ENCODE measurements at places on chromosomes 1 and 21. TPM values are rescaled to one million over a fixed set of nuclear protein-coding genes. Genes with fewer than 3 reads are reported as not detected.

RBP7 gene
- total RNA-seq, result 30.2 TPM

DNA sequence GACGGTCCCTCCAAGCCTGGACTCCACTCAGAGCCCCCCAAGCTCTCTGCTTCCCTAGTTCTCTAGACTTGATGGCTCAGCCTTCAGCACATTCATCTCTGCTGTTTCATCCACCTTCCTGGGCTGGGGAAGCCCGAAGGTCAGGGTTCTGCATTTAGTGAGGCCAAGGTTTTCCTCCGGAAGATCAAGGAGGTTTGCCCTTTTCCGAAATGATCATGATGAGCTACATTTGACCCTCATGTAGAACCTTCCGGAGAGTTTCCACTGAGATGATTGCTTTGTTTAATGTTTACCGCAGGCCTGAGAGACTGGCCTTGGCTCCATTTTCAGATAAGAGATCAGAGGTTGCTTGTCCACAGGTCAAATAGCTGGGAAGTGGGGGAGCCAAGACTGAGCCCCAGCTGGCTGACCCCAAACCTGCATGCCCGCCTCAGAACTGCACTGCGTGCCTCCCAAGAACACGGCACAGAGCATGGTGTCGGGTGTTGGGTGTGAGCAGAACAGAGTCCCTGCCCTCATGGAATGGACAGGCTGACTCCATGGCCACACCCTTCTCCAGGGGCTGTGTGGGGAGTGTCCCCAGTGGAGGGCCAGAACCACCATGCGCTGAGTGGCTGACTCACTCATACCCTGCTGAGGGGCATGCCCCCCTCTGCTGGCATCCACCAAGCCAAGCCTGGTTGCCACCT, 200.8 kb upstream of the TMEM51 start:
- H3K27me3 ChIP-seq, result no peaks in the 10 kb centered on the region
- no peaks in the 10 kb centered on the region for H3K4me1 ChIP-seq
- H3K36me3 ChIP-seq, result no peaks in the 10 kb centered on the region
- no peak overlapping the region for H3K4me3 ChIP-seq
- DNase-seq, result no peak

HENMT1 gene
- total RNA-seq, result 0.83 TPM

GRCh38 chr21:28769683-28770082, 223.0 kb downstream of the LTN1 start:
- peak overlapping the region; percentile 84 for H3K27ac ChIP-seq
- no peaks in the 10 kb centered on the region for H3K36me3 ChIP-seq
- peak overlapping the region; percentile 51 for H3K4me3 ChIP-seq
- no peaks in the 10 kb centered on the region for H3K27me3 ChIP-seq
- no peak for DNase-seq
- H3K4me1 ChIP-seq, result peaks cover 47% of the 10 kb centered on the region

LDLRAD1 gene
- not detected for total RNA-seq

GRCh38 chr1:226722240-226722900, 16.7 kb downstream of the ITPKB start:
- H3K4me3 ChIP-seq, result no peak overlapping the region
- peaks cover 4% of the 10 kb centered on the region for H3K36me3 ChIP-seq
- peaks cover 93% of the 10 kb centered on the region for H3K4me1 ChIP-seq
- peak overlapping the region; percentile 97 for H3K27ac ChIP-seq

DNA sequence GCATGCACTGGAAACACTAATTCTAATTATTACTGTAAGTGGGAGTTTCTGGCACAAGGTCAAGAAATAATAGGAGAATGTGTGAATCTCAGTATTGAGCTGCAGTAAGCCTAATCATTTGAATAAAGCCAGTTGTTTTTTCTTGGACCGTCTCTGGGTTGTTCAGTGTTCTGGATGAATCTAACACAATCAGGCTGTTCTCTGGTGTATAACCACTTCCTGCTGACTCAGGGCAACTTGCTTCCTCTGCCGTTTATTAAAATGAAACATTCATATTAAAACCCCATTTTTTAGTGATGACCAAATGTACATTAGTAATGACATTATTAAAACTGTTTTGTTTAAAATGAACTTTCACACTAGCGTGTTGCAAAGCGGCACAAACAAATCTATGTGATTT, 273.1 kb upstream of the SNX7 start:
- no peak for DNase-seq
- no peaks in the 10 kb centered on the region for H3K36me3 ChIP-seq
- H3K27ac ChIP-seq, result no peak overlapping the region
- H3K4me1 ChIP-seq, result no peaks in the 10 kb centered on the region

- no peaks in the 10 kb centered on the region for H3K36me3 ChIP-seq
- H3K4me1 ChIP-seq, result no peaks in the 10 kb centered on the region
- no peak for DNase-seq
- no peak overlapping the region for H3K4me3 ChIP-seq
Measured at GRCh38 chr1:46960250-46960649, 19.0 kb upstream of the CYP4A11 start.

GRCh38 chr1:202023001-202023433, 12.6 kb downstream of the ELF3 start:
- no peak overlapping the region for H3K27ac ChIP-seq
- DNase-seq, result no peak
- no peaks in the 10 kb centered on the region for H3K4me1 ChIP-seq

DNA sequence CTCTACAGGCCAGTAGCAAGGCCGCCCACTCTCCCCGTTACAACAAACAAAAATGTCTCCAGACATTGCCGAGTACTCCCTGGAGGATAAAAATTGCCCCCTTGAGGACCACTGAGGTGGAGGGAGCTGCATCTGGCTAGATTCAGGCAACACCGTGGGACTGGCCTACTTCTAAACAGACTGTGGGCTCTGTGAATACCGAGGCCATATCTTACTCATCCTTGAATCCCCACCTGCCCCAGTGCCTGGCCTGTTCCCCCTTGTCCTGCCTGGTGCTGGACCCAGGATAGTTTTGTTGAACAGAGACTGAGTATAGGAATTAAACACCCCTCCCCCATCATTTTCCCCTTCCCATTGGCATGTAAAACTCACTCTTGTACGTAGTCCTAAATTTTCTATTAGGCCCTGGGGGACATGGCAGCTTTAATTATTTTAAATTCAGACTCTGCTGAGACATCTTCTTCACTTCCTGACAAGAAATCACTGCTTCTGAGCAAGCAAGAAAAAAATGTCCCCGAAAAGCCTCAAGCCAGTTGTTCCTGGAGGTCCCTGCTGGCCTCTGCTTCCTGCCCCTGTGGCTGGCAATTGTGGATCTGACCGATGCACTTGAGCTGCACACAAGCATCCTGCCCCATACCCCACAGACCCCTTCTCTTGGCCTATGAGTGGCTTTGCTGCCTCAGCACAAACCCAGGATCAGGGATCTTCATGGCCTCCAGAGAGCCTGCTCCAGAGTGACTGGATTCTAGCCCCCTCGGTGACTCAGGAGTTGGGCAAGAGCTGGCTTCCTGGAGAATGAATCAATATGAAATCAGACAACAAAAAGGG, 111.0 kb downstream of the ACTL8 start:
- H3K27me3 ChIP-seq, result no peaks in the 10 kb centered on the region
- H3K4me1 ChIP-seq, result no peaks in the 10 kb centered on the region
- DNase-seq, result no peak
- H3K27ac ChIP-seq, result no peak overlapping the region
- no peaks in the 10 kb centered on the region for H3K36me3 ChIP-seq
- no peak overlapping the region for H3K4me3 ChIP-seq

DNA sequence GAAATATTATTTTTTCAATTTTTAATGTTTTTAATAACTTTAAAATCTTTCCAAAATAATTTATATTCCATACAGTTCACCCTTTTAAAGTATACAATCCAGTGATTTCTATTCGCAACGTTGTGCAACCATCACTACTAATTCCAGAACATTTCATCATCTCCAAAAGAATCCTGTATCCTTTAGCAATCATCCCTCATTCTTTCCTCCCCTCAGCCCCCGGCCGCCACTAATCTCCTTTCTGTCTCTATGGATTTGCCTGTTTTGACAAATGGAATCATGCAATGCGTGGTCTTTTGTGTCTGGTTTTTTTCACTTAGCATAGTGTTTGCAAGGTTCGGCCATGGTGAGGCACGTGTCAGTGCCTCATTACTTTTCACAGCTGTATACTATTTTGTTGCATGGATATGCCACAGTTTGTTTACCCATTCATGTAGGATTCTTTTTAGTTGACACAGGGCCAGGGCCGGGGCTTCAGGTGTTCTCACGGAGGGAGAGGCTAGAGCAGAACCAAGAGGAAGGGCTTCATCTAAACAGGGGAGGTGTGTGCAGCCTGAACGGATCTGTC, 40.6 kb upstream of the ZBTB40 start:
- H3K4me3 ChIP-seq, result no peak overlapping the region
- no peaks in the 10 kb centered on the region for H3K27me3 ChIP-seq
- no peaks in the 10 kb centered on the region for H3K4me1 ChIP-seq
- no peak overlapping the region for H3K27ac ChIP-seq
- no peaks in the 10 kb centered on the region for H3K36me3 ChIP-seq

- peaks cover 13% of the 10 kb centered on the region for H3K4me1 ChIP-seq
- H3K36me3 ChIP-seq, result no peaks in the 10 kb centered on the region
- no peak for DNase-seq
Measured at GRCh38 chr1:112744009-112744578, 29.0 kb upstream of the PPM1J start.

GRCh38 chr1:162973381-162973795, 95.8 kb upstream of the RGS4 start:
- H3K27me3 ChIP-seq, result no peaks in the 10 kb centered on the region
- no peaks in the 10 kb centered on the region for H3K4me1 ChIP-seq
- no peak overlapping the region for H3K4me3 ChIP-seq
- no peak for DNase-seq

VTCN1 gene
- total RNA-seq, result not detected

DNA sequence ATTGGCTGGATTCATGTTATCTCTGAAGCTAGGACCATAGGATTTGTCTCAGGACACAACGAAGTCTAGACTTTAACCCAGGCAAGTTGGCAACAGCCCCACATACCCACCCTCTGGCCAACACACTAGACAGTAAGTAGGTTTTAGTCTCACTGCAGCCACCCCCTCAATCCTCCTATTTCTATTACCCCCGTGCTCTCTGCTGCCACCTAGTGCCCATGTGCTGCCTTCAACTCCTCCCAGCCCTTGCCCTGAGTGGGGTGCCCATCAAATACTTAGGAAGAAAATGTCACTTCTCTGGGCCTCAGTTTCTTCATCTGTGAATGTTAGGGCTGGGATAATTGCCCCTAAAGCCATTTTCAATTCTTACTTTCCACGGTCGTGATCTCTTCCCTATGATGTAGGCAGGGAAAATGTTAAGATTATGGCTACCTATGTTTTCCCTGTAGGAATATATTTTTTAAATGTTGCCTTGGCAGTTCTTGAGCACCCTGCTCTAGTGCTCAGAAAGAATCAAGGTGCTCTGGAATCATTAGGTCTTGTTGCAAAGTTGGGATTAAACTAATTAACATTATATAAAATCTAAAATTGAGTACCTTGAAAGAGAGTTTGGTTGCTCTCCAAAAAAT, 213.0 kb downstream of the LMX1A start:
- H3K27ac ChIP-seq, result no peak overlapping the region
- no peak overlapping the region for H3K4me3 ChIP-seq
- no peaks in the 10 kb centered on the region for H3K4me1 ChIP-seq
- no peaks in the 10 kb centered on the region for H3K36me3 ChIP-seq

DNA sequence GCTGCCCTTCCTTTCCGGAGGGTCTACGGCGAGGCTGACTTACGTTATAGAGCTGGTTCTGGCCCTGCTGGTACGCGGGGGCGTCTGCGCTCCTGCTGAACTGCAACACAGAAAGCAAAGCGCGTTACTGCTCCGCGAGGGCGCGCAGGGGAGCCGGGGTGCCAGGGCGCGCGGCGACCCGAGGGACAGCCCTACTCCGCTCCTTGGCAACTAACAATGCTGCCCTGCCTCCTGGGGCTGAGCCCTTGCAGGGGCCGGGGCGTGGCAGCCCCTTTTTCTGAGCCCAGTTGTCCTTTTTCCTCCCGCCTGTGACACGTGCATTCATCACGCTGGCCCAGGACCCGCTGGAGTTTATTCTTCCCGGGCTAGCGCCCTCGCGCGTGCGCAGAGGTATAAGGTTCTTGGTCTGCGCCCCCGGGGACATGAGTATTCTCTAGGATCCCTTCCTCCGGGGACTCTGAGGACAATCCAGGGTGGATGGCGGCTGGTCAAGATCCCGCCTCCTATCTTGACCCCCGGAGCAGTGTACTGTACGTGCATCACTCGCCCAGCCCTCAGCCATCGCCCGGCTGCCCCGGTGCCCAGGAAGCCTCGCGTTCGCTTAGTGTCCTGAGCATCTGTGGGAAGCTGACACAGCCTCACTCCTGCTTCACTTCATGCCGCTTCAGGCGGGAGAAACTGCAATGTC, 78.9 kb downstream of the CD247 start:
- peaks cover 11% of the 10 kb centered on the region for H3K4me1 ChIP-seq
- no peaks in the 10 kb centered on the region for H3K27me3 ChIP-seq
- peak overlapping the region; percentile 53 for H3K4me3 ChIP-seq
- DNase-seq, result no peak

- H3K27ac ChIP-seq, result peak overlapping the region; percentile 55
- no peak overlapping the region for H3K4me3 ChIP-seq
- peaks cover 16% of the 10 kb centered on the region for H3K36me3 ChIP-seq
- H3K27me3 ChIP-seq, result no peaks in the 10 kb centered on the region
- H3K4me1 ChIP-seq, result peaks cover 50% of the 10 kb centered on the region
- DNase-seq, result no peak
Measured at GRCh38 chr1:99659755-99660210, 13.9 kb downstream of the PALMD start.

GRCh38 chr1:9050803-9051202, 18.6 kb downstream of the SLC2A5 start:
- no peaks in the 10 kb centered on the region for H3K4me1 ChIP-seq
- DNase-seq, result no peak
- no peaks in the 10 kb centered on the region for H3K36me3 ChIP-seq

PLA2G2D gene
- total RNA-seq, result not detected

MAP3K21 gene
- total RNA-seq, result 0.66 TPM

DNA sequence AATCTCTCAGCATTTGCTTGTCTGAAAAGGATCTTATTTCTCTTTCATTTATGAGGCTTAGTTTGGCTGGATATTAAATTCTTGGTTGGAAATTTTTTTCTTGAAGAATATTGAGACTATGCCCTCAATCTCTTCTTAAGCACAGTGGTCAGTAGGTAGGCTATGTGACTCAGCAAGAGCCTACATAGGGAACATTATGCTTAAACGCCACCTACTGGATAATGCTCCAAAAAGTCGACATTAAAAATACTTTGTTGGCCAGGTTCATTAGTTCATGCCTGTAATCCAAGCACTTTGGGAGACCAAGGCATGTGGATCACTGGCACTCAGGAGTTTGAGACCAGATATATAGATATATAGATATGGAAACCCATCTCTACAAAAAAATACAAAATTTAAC, 678.0 kb upstream of the USP24 start:
- no peak overlapping the region for H3K4me3 ChIP-seq
- H3K4me1 ChIP-seq, result no peaks in the 10 kb centered on the region
- no peaks in the 10 kb centered on the region for H3K36me3 ChIP-seq

TGFBR3 gene
- total RNA-seq, result 185 TPM

- DNase-seq, result no peak
- no peak overlapping the region for H3K4me3 ChIP-seq
- H3K4me1 ChIP-seq, result no peaks in the 10 kb centered on the region
- no peaks in the 10 kb centered on the region for H3K27me3 ChIP-seq
Measured at GRCh38 chr21:34029743-34030528, 43.4 kb upstream of the MRPS6 start.

GRCh38 chr1:227125929-227126545, 185.9 kb downstream of the COQ8A start:
- H3K4me3 ChIP-seq, result no peak overlapping the region
- peaks cover 15% of the 10 kb centered on the region for H3K36me3 ChIP-seq
- DNase-seq, result no peak
- H3K27me3 ChIP-seq, result no peaks in the 10 kb centered on the region

All from esophagus muscularis mucosa (tissue), 4 donors.